Mesothelial cell of epicardium (in vitro differentiated cells): ENCODE measurements at places on chromosomes 5 and 9. TPM values are rescaled to one million over a fixed set of nuclear protein-coding genes. Genes with fewer than 3 reads are reported as not detected.

- DNase-seq, result no peak
- H3K36me3 ChIP-seq, result peaks cover 6% of the 10 kb centered on the region
- H3K4me1 ChIP-seq, result peaks cover 5% of the 10 kb centered on the region
- no peak overlapping the region for H3K27ac ChIP-seq
Measured at GRCh38 chr5:84131372-84131771, 253.3 kb downstream of the EDIL3 start.

BNC2 gene
- total RNA-seq, result 45.1 to 52.1 TPM (median 46.4 TPM) in 3 replicates

- no peak overlapping the region for H3K27ac ChIP-seq
- H3K4me1 ChIP-seq, result peaks cover 2% of the 10 kb centered on the region
- H3K36me3 ChIP-seq, result no peaks in the 10 kb centered on the region
- peaks cover 53% of the 10 kb centered on the region for H3K27me3 ChIP-seq
Measured at GRCh38 chr9:133188006-133188842, 20.8 kb downstream of the OBP2B start.

GRCh38 chr5:172508471-172509404 is 54.4 kb upstream of the SH3PXD2B start:
- peaks cover 3% of the 10 kb centered on the region for H3K4me1 ChIP-seq
- DNase-seq, result peak; percentile 21
- no peak overlapping the region for H3K27ac ChIP-seq
- peaks cover 36% of the 10 kb centered on the region for H3K27me3 ChIP-seq
- no peak overlapping the region for H3K4me3 ChIP-seq
- no peaks in the 10 kb centered on the region for H3K36me3 ChIP-seq

GRCh38 chr5:119945691-119946090 is 316.3 kb downstream of the FAM170A start:
- no peak overlapping the region for H3K27ac ChIP-seq
- DNase-seq, result no peak
- no peaks in the 10 kb centered on the region for H3K36me3 ChIP-seq
- no peaks in the 10 kb centered on the region for H3K4me1 ChIP-seq
- no peaks in the 10 kb centered on the region for H3K27me3 ChIP-seq

CTSV gene
- total RNA-seq, result 8.3 to 8.9 TPM (median 8.6 TPM) in 3 replicates

SET gene
- total RNA-seq, result 443 to 471 TPM (median 467 TPM) in 3 replicates

- H3K36me3 ChIP-seq, result peaks cover 5% of the 10 kb centered on the region
- no peak for DNase-seq
- H3K27me3 ChIP-seq, result no peaks in the 10 kb centered on the region
- peaks cover 4% of the 10 kb centered on the region for H3K4me1 ChIP-seq
- H3K4me3 ChIP-seq, result no peak overlapping the region
Measured at GRCh38 chr9:85554349-85554748, 187.4 kb downstream of the AGTPBP1 start.

SPAAR gene
- total RNA-seq, result 0.14 to 0.47 TPM (median 0.27 TPM) in 3 replicates

DNA sequence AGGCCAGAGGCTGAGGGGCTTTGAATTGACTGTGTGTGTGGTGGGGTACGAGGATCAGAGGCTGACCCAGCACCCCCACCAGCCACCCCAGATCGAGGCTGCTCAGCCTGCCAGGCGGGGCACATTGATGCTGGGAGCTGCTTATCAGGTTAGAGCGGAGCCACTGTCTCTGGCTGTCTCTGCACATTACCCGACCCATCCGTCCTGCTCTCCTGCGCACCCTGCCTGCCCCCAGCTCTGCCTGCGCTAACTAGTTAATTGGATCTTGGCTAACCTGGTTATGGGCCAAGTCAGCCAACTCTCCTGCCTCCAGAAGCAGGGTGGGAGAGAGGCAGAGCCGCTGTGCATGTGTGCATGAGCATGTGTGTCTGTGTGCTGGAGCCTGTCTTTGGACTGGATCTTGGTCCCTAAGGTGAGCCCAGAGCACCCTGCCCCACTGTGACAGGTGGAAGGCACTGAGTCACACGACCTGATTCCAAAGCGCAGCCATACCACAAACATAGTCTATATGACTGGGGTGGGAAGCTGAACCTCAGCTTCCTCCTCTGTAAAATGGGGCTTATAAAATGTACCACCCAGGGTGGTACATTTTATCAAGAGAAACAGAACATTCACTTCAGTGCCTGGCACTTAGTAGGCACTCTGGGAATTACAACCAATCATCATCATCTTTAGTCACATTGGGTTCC is 39.7 kb downstream of the PCDH1 start:
- peaks cover 9% of the 10 kb centered on the region for H3K27me3 ChIP-seq
- no peak for DNase-seq
- H3K4me1 ChIP-seq, result peaks cover 36% of the 10 kb centered on the region
- no peak overlapping the region for H3K4me3 ChIP-seq
- H3K36me3 ChIP-seq, result no peaks in the 10 kb centered on the region

GRCh38 chr5:65696892-65697291 is 25.0 kb downstream of the SGTB start:
- H3K27me3 ChIP-seq, result no peaks in the 10 kb centered on the region
- H3K4me1 ChIP-seq, result no peaks in the 10 kb centered on the region
- no peak for DNase-seq
- peaks cover 13% of the 10 kb centered on the region for H3K36me3 ChIP-seq
- H3K27ac ChIP-seq, result no peak overlapping the region

- H3K4me1 ChIP-seq, result peaks cover 30% of the 10 kb centered on the region
- H3K27ac ChIP-seq, result no peak overlapping the region
- H3K27me3 ChIP-seq, result no peaks in the 10 kb centered on the region
- H3K4me3 ChIP-seq, result no peak overlapping the region
- DNase-seq, result no peak
Measured at GRCh38 chr9:119181561-119181960, 187.7 kb downstream of the BRINP1 start.

DNA sequence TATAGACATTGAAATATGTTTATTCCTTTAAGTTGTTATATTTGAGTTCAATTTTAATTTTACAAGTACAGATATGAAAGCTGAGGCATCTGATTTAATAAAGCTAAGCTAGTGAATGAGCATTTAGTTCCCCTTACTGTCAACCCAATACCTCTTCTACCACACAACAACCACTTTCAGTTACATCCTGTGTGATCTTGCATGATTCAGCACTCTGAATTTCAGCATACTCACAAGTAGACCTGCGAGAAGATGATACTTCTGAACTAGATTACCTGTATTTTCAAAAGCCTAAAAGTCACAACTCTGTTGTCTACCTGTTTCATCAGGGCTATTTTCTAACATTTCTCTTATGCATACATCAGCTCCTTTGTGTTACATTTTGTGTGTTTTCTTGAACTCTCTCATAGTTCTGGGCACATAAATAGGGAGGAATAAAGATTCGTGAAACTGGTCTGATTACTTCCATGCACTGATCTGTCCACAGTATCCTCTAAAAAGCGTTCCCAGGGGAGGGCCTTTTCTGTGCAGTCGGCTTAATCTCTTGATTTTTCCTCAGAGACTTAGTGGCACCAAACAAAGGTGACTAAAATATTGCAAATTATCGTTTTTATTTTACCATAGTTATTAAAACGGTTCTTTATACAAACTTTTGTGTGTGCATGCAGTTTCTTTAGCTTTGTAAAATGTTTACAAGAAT is 2025.5 kb upstream of the NUDT12 start:
- no peak overlapping the region for H3K4me3 ChIP-seq
- DNase-seq, result no peak
- H3K36me3 ChIP-seq, result peaks cover 7% of the 10 kb centered on the region
- H3K4me1 ChIP-seq, result peaks cover 11% of the 10 kb centered on the region
- no peaks in the 10 kb centered on the region for H3K27me3 ChIP-seq
